ENCODE measurements at places on chromosomes 4 and X.
A peak's percentile ranks its signal among the peaks of the same experiment; 100 is the strongest.

- DNase-seq = peak; percentile 47
These were observed 5.1 kb upstream of the GABRQ start for GRCh38 chrX:152632445-152633097.

DNA sequence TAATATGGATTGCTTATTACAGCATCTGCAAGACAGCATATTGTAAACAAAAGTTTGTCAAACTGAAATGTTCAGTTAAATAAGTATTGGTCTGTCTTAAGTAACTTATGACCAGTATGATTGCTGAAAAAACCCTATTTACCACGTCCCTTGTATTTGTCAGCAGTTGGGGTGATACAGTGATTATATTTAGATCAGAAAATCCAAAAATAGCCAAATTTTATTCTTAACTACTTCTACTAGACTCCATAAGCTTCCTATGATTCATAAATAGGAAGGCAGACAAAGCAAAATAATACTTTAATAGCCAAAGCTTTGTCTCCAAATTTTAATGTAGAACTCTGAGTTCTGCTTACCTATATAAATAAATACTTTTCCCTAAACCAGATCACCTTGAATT lies 45.3 kb downstream of the TBCK start:
- no peak for DNase-seq

GRCh38 chrX:105694839-105695238 lies 127.5 kb upstream of the NRK start:
- DNase-seq = no peak

GRCh38 chr4:187826725-187827124 lies 168.8 kb upstream of the ZFP42 start:
- no peak for DNase-seq

DNA sequence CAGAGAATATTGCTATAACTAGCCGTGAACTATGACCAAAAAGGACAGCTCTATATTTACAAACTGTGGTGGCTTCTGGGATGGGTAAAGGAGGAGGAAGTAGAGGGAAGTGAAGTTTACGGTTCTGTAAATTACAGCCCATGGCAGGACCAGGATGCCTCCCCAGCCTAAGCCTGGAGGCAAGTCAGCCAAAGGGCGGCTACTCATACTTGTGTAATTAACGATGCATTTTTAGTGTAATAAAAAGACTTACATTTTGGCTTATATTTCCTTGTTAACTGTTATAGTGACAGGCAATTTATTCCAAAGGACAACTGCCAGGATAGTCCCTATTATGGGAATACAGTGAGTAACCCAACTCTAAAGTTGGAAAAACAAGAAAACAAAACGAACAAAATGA lies 139.9 kb upstream of the OTUD4 start:
- no peak for DNase-seq

GRCh38 chr4:81062001-81062400 lies 31.5 kb downstream of the BMP3 start:
- no peak for DNase-seq

GRCh38 chrX:8845060-8845459 lies 43.9 kb upstream of the FAM9A start:
- DNase-seq = no peak

DNA sequence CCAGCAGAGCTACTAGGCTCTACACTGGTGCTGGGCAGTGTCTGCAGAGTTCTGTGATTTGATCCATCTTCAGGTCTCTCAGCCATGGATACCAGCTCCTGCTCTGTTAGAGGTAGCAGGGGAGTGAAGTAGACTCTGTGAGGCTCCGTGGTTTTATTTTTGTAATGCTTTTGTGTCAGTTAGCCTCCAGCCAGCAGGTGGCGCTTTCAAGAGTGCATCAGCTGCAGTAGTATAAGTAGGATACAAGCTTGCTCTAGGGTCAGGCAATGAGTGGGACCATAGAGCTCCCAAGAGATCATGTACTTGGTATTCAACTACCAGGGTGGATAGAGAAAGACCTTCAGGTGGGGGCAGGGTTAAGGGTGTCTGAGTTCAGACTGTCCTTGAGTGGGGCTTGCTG lies 362.5 kb upstream of the TRAM1L1 start:
- peak; percentile 20 for DNase-seq

DNA sequence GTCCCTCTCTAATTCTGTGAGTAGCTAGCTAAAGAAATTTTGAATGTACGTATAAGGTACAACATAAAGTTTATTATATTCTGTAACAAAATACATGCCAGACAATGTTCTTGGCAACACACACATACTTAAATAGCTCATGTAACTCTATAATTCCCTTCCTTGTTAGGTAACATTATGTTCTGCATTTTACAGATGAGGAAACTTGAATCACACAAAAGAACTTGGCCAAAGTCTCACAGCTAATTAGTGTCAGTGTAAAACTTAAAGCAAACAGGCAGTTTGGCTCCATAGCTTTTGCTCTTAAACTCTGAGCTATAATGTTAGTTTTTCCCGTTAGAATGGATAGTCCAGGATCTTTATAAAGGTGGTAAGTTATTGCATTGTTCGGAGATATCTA lies 1091.8 kb upstream of the SLIT2 start:
- DNase-seq = no peak

DNA sequence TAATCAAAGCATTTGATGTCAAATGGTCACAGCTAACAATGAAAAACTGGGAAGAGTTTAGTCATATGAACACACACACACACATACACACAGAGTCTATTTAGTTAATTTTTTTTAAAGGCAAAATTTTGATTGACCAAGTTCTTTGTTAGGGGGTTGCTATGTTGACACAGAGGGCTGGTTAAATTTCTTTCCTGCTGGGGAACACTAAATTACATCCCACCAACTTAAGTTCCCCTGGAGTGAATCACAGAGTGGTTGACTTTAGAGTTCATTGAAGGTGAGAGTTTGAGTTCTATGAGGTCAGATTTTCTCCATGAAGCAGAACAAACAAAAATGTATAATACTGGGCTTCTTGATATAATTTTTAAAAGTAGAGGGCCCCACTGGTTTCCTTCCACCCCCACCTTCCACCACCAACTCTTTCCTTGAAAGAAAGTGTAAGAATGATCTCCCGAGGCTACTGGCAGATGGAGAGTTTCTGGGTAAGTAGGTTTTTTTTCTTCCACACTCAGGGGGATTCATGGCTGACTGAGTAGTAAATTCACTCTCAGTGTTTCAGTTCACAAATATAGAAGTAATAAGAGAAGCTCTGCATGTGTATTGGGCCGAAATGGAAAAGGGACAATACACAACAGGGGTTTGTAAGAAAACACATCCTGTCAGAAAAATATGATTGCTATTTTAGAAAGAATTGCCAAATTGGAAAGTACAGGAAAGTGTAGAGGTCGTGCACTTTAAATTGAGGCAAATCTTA lies 917.0 kb upstream of the LCORL start:
- DNase-seq = no peak

- DNase-seq = peak; percentile 61
These were observed 16.1 kb upstream of the CXCL3 start for GRCh38 chr4:74054483-74055047.

DNA sequence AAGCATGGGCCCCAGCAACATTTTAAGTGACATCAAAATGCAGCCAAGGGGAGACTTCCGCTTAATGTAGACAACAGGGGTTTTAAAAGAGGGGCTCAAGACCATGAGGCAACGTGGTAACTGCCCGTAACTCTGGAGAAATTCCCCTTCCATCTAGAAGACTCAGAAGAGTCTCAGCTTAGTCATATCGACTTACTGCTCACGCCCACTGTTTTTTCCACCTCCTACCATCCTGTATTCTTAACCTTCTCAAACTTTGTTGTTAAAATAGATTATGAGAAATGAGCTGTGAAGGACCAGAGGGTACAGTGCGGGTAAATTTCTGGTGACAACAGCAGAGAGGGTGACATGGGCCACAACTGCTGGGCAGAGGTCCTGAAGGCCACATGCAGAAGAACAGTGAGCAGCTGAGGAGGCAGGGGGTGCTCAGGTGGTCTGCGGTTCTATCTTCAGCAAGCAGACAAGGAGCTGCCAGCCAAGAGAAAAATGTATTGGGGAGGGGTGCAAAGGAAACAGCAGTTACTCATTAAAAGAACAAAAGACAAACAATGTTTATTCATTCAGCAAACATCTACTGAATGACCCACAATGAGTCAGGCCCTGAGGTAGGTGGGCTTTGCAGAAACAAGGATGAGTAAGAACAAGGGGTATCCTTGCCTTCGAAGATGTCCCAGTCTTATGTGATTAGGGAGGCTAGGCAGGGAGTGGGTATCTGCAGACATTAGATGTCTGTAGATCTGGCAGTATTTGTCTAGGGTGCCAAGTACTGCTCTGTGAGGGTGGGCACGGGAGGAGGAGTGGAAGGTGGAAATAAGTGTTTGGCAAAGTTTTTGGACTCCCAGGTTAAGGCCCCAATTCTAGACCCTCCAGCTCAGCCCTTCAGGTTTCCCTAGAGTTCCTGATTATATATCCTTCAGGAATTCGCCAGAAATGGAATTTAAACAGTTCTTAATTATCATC lies 175.3 kb downstream of the TSPAN5 start:
- DNase-seq = no peak

DNA sequence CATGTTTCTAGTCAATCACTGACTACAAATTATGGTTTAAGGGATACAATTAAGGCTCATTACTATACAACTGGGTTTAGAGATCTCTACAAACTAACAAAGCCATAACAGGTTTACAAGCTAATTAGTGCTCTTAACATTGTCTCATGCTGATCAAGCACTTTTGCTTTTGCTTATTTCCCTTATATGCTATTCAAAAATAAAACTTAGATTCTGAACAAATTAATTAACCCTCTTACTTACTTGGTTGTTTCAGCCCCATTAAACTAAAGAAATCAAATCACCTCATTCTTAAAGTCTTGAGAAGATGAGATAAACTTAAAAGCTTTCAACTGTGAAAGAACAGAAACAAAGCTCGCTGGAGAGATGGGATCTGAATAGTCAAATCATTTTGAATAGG lies 2024.5 kb upstream of the ADGRL3 start:
- no peak for DNase-seq

DNA sequence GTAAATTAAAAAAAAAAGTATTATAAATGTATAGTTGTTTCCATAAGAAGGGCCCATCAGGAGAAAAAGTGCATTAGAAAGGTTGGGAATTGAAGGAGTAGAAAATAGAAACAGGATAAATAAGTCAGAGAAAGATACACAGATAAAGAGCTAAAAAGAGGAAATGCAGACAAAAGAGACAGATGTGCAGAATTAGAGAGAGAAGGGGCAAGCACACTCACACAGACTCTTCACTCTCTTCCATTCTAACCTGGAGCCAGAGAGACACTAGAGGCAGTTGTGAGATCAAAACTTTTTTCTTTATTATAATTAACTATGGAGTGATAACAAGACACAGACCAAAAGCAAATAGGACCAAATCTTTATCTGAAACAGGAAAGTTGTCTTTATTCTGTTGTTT lies 134.1 kb downstream of the CEP135 start:
- DNase-seq = no peak

- DNase-seq = no peak
These were observed 30.2 kb upstream of the FAM9C start for GRCh38 chrX:13074297-13075262.

DNA sequence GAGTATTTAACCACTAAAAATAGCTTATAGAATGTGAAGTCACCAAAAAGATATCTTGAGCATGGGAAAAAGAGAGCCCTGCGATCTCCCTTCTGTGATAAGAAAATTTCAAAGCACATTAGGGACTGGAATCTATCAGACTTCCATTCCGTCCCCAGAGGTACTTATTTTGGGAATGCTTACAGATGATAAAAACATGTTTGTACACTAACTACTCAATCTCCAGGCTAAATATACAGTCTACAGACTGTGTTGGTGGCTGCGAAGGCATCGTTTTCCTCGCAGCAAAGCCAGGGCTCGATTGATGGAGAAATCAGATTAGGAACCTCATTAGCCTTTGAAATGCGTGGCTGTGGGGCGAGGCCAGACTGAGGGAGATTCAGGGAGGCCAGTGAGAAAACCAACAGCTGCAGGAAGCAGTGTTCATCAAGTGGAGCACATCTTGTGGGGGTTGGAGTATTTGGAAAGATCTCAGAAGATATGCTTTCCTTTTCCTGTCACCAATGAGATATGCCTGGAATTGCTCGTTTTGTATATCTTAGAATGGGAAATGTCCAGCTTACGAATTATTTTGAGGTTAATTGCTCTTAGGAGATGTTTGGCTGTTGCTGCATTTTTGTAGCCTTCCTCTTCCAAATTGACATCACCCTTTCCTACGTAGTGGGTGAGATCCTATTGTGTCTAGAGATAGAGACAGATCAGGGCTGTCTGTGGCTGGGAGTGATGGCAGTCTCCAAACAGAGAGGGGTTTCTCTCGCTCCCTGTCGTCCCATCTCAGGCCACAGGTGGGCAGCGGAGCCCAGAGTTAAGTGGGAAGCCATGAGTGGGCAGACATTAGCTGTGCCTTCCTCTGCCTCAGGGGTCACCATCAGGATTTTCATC lies 224.9 kb upstream of the FAT1 start:
- DNase-seq = no peak

DNA sequence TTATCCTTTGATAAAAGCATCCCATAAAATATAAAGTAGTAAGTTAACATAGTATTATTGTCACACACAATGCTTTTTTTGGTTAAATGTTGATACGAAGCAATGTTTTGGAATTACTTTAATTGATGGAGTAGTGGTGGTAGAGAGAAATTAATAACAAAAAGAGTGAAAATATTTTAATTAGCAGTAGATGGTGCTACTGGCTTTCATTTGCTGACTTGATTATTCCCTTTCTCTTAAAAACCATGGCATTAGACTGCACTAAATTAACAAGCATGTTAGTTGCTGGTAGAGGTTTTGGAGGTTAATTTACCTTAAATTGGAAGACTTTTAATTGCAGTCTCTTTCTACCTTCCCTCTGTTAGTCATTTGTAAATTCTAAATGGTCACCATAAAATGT lies 8.9 kb upstream of the DCK start:
- no peak for DNase-seq

DNA sequence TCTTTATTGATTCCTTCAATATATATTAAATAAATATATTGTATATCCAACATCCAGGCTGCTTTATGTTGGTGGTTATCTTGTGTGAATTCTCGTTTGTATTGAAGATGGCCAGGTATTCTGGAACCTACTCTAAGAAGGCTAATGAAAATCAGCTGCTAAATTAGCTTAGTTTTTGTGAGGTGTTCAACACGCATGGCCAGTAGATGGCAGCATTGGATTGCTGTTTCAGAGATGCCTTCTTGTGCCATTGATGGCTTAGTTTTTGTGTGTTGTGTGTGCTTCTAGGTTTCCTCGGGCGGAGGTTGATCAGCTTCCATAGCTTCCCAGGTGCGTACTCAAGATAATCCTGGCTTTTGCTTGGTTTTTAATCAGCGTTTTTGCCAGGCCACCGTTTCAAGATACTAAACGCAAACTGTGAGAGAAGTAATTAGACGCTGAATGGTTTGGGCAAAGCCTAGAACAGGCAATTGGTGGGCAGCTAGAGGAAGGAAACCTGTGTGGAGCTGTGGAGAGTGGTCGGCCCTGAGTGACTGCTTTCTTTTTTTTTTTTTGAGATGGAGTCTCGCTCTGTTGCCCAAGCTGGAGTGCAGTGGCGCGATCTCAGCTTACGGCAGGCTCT lies 15.1 kb downstream of the NOCT start:
- peak; percentile 75 for DNase-seq

GRCh38 chrX:46628460-46629371 lies 55.2 kb downstream of the CHST7 start:
- DNase-seq = no peak

- no peak for DNase-seq
These were observed 710 bp downstream of the PRKG2 start for GRCh38 chr4:81214144-81214880.

- no peak for DNase-seq
These were observed 153.9 kb downstream of the UNC5C start for GRCh38 chr4:95394752-95395306.

- peak; percentile 47 for DNase-seq
These were observed 96.8 kb upstream of the CXXC4 start for GRCh38 chr4:104591510-104591911.

- no peak for DNase-seq
These were observed 23.0 kb upstream of the OTUD4 start for GRCh38 chr4:145203410-145203809.
